Stimulated activated naive CD4-positive, alpha-beta T cell treated with Interleukin-2 at 50 U/mL for 16 hours (primary cell): ENCODE measurements at places on chromosomes 7 and 10.

DNA sequence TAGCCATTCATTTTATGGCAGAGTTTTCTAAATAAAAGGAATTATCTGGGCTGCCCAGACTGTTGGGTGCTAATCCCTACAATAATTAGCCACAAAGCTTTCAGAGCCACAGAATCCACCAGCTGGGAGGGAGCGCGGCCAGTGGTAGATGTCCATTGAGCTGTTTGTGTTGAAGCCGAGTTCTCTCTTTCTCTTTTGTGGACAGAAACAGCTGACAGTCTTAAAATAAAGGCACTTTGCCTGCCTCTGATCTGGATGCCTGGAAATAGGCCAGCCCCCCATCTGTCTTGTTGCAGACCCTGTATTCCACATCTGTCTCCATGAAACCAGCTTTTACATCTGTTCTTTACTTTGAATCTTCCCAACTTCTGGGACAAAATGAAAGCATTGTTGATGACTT lies 66.1 kb downstream of the MTPN start:
- DNase-seq = no peak

DNA sequence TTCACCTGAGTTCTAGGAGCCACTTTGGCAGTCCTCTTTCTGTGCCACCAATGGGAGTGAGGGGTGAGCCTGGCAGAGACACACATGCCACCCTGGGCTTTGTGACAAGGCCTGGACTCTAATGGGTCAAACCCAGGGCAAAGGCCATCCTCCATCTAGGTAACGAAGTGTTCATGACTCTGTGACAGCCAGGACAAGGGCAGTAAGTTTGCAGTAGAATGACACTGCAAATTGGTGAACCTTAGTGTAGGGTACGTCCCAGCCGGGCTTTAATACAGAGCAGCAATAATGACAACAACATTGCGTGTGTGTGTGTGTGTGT lies 43.3 kb downstream of the PAPSS2 start:
- DNase-seq = no peak

- DNase-seq = no peak
Measured at GRCh38 chr10:105210546-105210945, 569.5 kb downstream of the SORCS3 start.

- DNase-seq = no peak
Measured at GRCh38 chr10:2145491-2145890, 408.2 kb upstream of the ADARB2 start.

DNA sequence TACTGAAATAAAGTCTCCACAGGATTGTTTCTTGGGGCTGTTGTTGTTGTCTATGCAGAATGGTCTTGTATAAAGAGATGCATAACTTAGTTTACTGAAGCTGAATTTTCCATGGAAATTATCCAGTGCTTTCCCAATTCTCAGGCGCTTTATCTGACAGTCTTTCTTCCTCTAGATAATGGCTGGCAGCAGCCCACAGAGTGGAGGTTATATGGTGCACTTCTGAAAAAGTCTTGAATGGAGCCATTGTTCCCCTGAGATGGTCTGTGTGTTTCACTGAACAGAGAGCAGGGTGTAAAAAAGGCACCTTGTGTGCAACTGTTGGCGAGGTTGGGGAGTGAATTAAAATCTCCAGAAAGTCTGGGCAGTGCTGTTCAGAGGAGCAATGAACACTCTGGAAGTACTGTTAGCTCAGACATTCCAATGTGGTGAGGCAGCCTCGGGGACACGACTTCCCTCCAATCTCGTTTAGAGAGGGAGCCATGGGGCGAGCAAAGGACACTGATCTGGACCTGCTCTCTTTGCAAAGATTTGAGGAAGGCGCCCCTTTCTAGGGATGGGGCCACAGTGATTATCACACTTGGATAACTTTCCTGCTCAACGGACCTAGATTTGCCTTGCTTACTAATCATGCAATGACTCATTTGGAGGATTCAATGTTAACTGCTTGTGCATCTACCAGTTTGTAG lies 2.0 kb upstream of the PLCE1 start:
- DNase-seq = no peak

- no peak for DNase-seq
Measured at GRCh38 chr7:44636926-44637325, 30.5 kb downstream of the OGDH start.
